IPS DF 6.9 (cell line): ENCODE measurements at places on chromosomes 16 and 17.

DNA sequence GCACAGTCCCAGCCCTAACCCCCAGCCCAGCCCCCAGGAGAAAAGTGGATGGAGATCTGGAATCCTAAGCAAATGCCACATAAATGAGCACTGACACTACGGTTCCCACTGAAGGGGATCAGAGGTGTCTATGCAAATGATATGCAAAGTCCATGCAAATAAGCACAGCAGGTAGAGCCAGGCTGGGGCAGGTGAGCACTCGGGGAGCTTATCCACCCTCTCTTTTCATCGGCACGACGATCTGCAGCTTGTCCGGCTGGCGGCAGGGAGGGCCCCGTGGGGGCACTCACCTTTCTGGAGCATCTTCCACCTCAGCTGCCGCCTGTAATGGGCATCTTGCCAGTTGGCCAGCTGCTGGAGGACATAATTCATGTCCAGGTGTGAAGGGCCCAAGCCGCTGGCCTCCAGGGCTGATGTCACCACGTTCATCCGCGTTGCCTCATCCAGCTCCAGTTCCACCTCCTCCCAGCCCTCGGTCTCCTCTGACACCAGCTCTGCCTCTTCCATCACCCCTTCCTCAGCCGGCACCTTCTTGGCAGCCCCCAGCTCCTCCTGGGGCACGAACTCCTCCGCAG lies 9.9 kb downstream of the HAP1 start:
- DNase-seq: no peak

GRCh38 chr16:72291531-72291981 lies 119.6 kb upstream of the PMFBP1 start:
- no peak for DNase-seq

- DNase-seq: no peak
Observed at GRCh38 chr16:66490774-66491715, 58.9 kb downstream of the TK2 start.

GRCh38 chr16:30085247-30085646 lies 6.5 kb downstream of the TBX6 start:
- no peak for DNase-seq

GRCh38 chr17:47763913-47764582 lies 31.0 kb downstream of the TBX21 start:
- no peak for DNase-seq

DNA sequence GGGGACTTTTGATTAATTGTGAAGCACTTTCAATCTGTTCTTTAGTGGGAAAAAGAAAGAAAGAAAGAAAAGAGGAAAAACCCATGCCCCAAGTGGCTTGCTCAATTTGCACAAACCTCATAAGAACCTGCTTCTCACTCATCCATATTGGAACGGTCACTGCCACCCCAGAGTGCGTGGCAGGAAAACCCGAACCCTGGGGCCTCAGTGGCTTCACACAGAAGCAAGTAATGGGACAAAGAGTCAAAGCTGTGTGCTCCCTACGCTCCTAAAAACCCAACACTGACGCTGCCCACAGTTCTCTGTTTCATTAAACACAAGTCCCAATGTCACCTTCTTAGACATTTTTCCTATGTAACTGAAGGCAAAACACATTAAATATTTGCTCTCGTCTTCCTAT lies 1.2 kb downstream of the SLC6A4 start:
- no peak for DNase-seq

GRCh38 chr17:67289181-67289876 lies 44.3 kb upstream of the HELZ start:
- DNase-seq: no peak

DNA sequence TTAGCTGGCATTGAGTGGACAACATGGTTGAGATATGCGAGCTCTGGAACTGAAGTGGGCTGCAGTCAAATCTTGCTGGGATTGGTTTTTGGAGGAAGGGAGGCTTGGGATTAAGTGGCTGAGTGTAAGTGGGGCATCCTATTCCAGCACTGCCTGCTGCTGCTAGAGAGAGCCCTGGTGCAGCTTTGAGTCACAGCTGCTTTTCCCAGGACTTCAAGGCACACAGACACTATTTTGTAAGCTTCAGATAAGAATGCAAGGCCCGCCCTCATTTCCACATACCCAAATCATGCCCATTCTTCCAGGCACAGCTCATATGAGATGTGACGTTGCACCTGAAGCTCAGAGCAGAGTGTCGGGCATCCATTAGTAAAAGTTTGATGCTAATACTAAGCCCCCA lies 10.2 kb upstream of the MAF start:
- DNase-seq: no peak

GRCh38 chr17:13640551-13640950 lies 38.8 kb upstream of the HS3ST3A1 start:
- DNase-seq: no peak

GRCh38 chr16:82633964-82634600 lies 7.3 kb downstream of the CDH13 start:
- DNase-seq: no peak

GRCh38 chr16:4328782-4329775 lies 13.2 kb downstream of the GLIS2 start:
- DNase-seq: no peak

DNA sequence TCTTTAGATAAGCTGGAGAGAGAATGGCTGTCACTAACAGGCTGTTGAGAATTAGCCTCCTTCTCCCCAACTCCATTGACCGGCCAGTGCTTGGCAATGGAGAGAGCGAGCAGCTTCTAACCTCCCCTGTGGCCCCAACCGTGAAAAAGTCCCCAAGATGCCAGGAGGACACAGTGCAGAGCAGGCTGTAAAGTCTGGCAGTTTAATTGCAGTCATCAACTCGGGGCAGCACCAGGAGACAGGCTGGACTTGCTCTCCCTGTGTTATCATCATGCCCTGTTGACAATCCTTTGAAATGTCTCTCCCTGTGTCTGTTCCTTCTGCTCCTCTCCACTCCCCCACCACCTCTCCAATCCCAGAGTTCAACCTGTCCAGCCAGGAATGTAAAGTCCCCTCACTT lies 705 bp upstream of the CDRT4 start:
- DNase-seq: no peak

GRCh38 chr17:63774141-63774968 lies at the start of gene DDX42:
TSS of gene DDX42 (plus strand) at chr17:63774170. CDS start at chr17:63787050, 12,880 bp downstream.
- DNase-seq: peak; percentile 5

DNA sequence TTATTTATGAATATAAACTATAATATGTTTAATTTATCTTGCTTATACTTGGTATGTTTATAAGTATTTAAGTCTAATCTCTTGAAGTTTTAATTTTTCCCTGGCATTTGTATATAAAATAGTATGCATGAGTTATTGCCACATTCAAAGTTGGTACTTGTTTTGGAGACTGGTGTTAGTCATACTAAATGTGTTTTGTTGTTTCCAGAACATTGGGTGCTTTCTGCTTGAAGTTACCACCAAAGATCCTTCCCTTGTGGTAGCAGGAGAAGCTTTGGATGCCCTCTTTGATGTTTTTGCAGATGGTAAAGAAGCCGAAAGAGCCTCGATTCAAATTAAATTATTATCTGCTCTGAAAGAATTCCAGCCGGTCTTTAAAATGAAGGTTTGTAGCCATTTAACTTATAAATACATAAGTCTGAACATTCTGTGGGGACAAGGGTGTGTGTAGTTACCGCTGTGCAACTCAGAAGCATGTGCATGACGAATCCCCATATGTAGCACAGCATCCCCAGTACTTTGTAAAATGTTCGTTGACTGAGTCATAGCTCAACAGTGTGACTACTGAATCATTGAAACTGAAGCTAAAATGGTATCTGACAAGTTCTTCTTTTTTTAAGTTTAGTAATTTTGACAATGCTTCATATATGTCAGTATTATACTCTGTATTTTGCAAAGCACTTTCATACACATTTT lies 36.4 kb downstream of the HEATR3 start:
- DNase-seq: no peak

DNA sequence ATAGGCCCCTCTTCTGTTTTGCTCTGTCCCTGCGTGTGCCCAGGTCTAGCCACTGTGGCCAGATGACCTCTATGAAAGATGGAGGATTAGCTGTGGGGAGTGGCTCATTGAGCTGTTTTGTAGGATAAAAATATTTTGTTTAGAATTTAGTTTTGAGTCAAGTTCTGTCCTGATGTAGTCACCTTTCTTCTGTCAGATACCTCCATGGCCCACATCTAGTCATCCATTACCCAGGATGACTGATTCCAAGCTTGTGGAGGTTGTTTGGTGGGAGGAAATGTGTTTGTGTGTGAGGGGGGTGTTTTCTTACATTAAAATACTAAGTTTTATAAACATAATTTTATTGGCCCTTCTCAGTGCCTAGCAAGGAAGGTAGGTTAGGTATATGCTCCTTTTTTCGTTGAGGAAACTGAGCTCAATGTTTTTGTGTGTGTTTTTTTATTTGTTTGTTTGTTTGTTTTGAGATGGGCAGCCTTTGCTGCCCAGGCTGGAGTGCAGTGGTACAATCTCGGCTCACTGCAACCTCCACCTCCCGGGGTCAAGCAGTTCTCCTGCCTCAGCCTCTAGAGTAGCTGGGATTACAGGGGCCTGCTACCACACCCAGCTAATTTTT lies 16.3 kb downstream of the SNX11 start:
- no peak for DNase-seq

GRCh38 chr17:41666708-41667279 lies 21.9 kb upstream of the EIF1 start:
- DNase-seq: no peak

GRCh38 chr17:20156196-20157000 lies 147.2 kb downstream of the SPECC1 start:
- no peak for DNase-seq

- DNase-seq: no peak
Observed at GRCh38 chr17:65078441-65079160, 22.1 kb upstream of the GNA13 start.

GRCh38 chr16:814974-815373 lies 14.4 kb upstream of the GNG13 start:
- no peak for DNase-seq

- DNase-seq: no peak
Observed at GRCh38 chr17:49932901-49933300, 36.1 kb upstream of the DLX4 start.

DNA sequence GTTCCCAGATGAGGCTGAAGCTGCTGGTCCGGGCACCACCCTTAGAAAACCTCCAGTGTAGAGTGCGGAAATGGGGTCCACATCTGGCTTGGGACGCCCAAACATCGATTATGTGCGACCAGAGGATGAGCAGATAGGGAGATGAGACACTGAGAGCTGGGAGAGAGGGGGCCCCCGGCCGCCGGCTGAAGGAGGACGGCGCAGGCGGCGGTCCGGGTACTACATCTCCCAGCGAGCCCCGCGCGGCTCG lies 182 bp upstream of the SPECC1 start:
- DNase-seq: no peak

DNA sequence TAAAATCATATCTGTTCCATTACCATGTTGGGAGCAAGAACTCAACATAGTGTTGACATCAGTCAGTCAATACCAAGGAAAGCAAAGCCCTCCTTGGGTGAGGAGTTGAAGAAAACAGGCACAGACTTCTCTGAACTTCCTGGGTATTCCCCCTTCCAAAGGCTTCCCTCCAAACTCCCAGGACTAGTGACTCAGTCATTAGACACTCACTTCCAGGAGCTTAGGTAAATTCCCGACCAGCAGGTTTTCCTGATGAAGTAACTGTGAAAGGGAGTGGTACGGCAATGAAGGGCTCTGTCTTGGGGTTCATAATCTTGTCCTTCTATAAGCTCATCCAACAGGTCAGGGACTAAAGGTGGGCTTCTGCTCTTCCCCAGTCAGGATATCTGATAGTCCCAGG lies 293.8 kb upstream of the AXIN2 start:
- no peak for DNase-seq

GRCh38 chr17:20284570-20285295 lies 182.6 kb downstream of the LGALS9B start:
- DNase-seq: no peak

DNA sequence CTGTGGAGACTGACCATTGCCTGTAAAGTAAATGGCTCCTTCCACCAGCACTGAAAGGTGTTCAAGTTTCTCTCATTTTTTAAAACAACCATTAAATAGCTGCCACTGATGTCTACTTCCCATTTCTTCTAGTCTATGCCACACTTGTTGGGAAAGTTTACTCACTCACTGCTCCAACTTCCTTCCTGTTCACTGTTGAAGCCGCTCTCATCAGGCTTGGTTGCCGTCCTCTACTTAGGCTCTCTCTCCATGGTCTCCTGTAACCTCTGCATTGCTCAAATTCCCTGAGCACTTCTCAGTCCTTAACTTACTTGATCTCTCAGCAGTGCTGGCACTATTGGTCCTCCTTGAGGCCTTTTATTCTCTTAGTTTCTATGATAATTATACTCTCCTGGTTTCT lies 32.4 kb downstream of the SNX11 start:
- no peak for DNase-seq

DNA sequence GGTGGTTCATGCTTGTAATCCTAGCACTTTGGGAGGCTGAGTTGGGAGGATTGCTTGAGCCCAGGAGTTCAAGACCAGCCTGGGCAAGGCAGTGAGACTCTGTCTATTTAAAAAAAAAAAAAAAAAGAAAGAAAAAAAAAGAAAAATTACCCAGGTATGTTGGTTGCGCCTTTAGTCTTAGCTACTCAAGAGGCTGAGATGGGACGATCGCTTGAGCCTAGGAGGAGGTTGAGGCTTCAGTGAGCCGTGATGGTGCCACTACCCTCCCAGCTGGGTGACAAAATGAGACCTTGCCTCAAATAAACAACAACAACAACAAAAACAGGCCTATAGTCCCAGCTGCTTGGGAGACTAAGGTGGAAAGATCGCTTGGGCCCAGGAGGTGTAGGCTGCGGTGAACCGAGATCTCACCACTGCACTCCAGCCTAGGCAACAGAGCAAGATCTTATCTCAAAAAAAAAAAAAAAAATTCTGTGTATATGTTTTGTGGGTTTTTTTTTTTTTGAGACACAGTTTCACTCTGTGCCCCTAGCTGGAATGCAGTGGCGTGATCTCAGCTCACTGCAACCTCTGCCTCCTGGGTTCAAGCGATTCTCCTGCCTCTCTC lies 12.5 kb upstream of the ANKRD40CL start:
- no peak for DNase-seq

DNA sequence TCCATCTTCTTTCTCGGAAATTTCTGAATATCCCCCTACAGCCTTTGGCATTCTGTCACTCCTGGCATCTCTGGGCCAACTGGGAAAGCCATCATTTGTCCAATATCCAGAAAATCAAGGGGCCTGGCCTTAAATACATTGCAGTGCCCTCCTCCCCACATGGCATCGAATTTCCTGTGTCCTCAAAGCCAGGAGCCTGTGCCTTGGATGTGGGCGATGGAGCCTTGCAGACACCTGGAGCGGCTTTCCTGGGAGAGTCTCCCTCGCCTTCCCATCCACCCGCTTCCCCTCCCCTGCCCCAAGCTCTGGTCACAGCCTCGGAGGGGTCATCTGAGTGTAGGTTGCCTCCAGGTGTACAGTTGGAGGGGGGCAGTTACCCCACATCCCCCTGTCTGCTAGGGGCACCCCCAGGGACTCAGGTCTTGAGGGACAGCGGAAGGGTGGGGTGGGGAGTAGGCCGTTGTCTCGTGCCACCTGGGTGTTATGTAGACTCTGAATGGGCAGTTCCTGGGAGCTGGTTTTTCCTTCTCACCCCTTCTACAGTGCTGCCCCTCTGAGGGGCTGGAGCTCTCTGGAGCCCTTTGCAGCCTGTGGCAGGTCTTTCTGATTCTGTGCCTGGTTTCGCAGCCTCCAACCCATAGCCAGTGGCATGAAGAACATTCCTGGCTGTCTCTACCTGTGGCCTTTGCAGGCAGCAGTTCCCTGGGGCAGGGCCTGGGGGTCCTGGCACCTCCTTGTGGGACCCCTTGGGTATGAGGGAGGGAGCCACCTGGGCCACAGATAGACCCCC lies 239.8 kb downstream of the SEC14L1 start:
- DNase-seq: no peak

- no peak for DNase-seq
Observed at GRCh38 chr16:11408216-11408615, 63.0 kb downstream of the RMI2 start.

- DNase-seq: no peak
Observed at GRCh38 chr16:78444-79150, 572 bp downstream of the MPG start.
